ENCODE measurements at places on chromosomes 7 and 10.

DNA sequence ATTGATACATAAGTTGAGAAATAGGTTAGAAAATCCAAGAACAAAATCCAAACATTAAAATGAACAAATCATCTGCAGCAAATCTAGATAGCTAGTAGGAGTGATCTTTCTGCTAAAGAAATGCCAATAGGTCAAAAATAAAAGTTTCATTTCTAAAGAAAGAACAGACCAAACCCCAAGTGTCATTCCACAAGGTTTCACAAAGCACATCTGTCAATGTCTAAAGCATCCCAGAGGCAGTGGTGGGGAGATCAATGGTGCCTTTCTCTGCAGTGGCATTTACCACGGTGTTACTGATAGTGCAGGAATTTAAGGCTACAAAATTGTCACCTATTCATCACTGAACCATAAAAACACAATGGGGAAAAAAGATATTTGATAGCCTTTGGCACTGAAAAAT lies 147.9 kb downstream of the PARD3 start:
- no peak for DNase-seq

DNA sequence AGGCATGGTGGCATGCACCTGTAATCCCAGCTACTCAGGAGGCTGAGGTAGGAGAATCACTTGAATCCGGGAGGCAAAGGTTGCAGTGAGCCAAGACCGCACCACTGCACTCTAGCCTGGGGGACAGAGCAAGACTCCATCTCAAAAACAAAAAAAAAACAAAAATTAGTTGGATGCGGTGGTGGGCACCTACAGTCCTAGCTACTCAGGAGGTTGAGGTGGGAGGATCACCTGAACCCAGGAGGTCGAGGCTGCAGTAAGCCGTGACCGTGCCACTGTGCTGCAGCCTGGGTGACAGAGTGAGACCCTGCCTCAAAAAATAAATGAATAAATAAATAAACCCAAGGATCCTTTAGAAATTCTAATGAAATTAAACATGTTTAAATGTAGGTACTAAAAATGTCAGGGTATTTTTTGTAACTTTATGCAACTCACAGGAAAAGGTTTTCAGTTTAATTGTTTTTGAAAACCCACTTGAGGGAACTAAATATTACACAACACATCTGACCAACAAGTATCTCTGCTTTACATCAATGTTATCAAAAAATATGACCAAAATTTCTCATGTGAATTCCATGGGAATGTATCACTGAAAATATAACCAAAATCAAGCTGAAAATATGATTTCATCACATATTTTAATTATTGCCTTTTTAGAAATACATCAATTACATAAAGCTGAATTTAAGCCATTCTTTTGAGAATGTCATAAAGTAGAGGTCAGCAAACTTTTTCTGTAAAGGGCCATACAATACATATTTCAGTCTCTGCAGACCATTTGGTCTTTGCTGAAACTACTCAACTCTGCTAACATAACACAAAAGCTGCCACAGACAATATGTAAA lies 23.9 kb downstream of the UPF2 start:
- DNase-seq, result no peak

- DNase-seq, result no peak
Measured at GRCh38 chr10:13414137-13414536, 66.0 kb upstream of the SEPHS1 start.

- no peak for DNase-seq
Measured at GRCh38 chr7:6443372-6443941, 4.3 kb downstream of the DAGLB start.

DNA sequence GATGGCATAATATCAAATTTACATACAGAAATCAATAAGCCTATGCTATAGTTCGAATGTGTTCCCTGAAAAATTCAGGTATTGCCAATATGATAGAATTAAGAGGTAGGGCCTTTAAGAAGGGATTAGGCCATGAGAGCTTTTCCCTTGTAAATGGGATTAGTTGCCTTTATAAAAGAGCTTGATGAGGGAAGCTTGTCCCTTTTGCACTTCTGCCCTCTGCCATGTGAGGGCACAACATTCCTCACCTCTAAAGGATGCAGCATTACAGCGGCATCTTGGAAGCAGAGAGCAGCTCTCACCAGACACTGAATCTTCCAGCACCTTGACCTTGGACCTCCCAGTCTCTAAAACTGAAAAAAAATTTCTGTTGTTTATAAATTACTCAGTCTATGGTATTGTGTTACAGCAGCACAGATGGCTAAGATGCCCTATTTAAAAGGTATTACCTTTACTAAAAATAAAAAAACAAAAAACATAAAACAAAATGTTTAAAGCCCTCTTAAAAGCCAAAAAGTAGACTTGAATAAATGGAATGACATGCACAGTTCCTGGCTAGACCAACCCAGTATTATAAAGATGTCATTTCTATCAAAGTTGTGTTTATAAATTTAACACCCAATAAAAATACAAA lies 909.6 kb downstream of the REEP3 start:
- DNase-seq, result no peak

GRCh38 chr7:120052884-120053382 lies 220.0 kb upstream of the KCND2 start:
- DNase-seq, result no peak

DNA sequence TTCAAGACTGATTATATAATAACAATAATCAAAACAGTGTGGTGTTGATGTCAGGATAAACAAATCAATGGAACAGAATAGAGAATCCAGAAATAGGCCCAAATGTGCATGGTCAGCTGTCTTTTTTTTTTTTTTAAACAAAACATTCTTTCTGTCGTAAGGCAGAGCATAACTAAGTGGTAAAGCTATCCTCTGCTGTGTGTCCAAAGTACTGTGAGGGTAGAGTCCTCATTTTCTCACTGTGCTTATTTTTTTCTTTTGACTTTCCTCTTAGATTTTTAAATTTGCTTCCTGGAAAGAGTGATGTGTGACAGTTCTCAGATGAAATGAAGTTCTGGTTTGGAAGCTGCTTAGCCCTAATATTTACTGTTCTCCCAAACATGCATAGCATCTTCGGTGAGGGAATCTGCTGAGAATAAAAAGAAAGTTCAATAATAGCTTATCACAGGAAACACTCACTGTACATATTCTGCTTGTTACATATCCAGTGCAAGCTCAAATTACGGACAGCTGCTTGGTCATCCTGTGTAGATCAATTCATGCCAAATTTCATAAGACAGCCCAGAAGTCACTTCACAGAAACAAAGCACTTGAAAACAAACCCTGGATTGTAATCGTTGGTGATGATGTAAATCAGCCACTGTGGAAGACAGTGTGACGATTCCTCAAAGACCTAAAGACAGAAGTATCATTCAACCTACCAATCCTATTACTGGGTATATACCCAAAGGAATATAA lies 423.9 kb downstream of the NEBL start:
- no peak for DNase-seq

GRCh38 chr7:140238778-140239652 lies 62.2 kb upstream of the KDM7A start:
- DNase-seq, result peak; percentile 90

GRCh38 chr7:113996405-113996804 lies 77.6 kb upstream of the PPP1R3A start:
- DNase-seq, result no peak

DNA sequence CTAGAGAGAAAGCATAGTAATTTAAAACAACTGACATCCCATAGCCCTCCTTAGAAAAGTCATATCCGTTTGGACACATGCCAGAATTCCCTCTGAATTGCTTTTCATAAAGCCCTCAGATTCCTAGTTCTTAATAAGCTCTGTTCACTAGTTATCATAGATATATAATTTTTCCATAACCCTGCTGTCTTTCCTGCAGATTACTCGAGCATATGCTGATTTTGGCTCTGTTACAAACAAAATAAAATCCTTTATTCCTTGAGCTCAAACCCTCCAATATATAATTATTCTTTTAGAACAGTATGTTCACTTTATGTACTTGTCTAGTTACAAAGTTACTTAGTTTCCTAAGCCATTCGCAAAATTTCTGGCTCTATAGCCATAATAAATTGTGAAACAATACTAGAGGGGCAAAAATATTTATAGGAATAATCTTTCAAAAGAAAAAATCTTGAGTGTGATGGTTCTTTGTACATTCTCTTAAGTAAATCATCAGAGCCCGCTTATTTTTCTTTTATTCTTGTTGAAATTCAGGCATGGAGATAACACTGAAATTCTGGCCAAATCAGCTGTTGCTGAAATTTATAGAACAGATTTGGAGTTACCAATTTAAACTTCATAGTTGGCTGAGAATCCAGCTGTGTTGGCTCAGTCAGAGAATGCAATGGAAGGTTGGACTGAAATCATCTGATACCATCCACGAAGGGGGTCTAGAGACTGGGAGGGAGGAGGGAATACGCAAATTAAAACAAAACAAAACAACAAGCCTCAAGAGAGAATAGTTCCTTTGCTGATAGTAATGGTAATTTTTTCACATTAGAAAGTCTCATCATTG lies 146.1 kb upstream of the TMEM196 start:
- DNase-seq, result no peak

- DNase-seq, result no peak
Measured at GRCh38 chr7:140639366-140640053, 1.1 kb downstream of the DENND2A start.

- no peak for DNase-seq
Measured at GRCh38 chr7:4428526-4428925, 253.6 kb upstream of the FOXK1 start.

DNA sequence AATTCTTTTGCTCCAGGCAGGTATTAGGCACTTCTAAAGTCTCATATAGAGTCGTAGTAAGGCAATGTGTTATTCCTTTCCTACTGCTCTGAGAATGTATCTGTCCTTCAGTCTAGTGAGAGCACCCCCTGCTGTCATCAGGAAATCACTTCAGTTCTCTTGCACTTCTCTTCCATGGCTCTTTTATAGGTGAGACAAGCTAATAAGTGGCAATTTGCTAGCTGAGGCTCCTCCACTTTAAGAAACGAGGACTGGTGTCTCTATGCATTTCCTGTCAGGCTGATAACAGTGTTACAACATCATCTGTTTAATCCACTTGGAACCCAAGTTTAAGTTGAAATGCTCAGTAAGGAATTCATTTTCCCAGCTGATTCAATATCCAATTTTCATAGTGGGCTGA lies 350.6 kb downstream of the TFEC start:
- DNase-seq, result no peak

GRCh38 chr10:132516771-132517725 lies 20.5 kb upstream of the INPP5A start:
- no peak for DNase-seq

GRCh38 chr7:102864958-102865357 lies 47.8 kb upstream of the LRRC17 start:
- no peak for DNase-seq

DNA sequence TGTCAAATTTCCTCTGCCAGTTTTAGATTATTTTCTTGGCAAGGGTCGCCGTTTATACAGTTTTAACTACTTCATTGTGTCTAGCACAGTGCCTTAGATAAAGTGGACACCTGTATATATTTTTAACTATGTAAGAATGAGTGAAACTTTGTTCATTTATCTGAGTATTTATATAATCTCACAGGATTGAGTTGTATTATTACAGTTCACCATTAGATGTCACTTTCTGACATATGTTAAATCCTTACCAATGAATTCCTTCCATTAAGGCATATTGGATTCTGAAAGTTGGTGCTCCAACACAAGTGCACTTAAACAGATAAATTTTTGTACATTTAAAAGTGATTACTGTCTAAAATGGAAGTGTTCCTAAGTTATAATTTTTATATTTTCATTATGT lies 43.0 kb downstream of the ZMYND11 start:
- peak; percentile 4 for DNase-seq
